ENCODE measurements at places on chromosomes 4 and X.
A peak's percentile ranks its signal among the peaks of the same experiment; 100 is the strongest.

DNA sequence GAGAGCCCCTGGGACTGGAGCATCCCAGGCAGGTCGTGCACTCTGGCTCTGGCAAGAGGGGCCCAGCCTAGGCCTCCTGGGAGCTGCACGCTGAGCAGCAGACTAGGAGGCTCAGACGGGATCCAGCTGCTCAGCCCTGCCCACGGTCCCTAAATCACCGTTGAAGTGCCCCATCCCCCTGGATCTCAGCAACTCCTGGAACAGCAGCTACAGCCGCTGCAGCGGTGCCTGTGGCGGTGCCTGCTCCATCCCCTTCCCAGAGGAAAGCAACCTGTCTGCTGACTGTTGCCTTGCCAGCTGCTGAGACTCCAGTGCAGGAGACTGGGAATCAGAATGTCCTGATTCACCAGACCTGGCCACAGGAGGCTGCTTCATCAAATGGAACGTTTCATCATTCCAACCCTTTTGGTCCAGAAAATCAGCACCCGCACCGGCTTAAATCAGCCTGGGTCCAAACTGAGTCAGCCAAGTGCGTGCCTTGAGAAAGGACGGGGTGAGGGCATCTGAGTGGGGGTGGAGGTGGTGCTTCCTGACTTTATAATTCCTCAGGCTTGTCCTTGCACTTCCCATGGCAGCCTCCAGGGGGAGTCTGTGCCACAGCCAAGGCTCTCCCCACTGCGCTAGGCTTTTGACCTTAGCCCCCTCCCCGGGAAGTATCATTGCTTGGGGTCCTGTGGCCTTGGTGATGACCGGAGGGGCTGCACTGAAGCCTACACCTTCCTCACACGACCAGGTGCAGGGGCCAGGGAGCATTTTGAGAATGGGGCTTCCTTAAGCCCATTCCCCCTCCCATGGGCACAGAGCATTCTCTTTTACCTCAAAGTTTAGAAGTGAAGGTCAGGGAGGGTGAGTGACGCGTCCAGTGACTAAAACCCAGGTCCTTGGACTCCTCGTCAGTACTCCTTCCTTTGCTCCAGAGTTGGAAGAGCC is 6.5 kb downstream of the ZNF185 start:
- DNase-seq: peak; percentile 42

DNA sequence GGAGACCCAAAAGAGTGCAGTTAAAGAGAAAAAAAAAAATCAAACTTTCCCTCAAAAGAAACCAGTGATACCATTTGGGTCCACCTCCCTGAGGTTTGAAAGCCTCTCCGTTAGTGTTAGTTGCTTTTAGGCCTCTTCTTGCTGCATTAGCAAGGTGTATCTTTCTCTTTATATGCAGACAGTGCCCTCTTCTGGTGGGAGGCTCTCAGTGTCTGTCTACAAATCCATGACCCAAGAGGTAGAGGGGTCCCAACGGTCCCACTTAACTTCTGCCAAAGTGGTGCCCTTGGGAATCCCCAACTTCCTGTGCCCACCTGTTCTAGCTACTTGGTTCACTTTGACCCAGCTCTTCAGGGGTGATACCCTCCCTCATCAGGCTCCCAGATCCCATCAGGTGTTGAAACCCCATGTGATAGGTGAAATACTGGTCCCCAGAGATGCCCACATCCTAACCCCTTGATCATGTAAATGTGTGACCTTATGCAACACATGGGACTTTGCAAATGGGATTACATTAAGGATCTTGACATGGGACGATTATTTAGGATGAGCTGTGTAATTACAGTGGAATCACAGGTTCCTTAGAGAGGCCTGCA is 63.7 kb upstream of the CD99 start:
- DNase-seq: no peak

- DNase-seq: no peak
Observed at GRCh38 chr4:2792711-2793585, at the start of gene SH3BP2. Gene SH3BP2, plus strand, starts transcription at chr4:2793085. Its CDS starts 27,533 bp downstream, at chr4:2820618.

- no peak for DNase-seq
Observed at GRCh38 chrX:118823263-118824172, at the start of gene ZCCHC12. Gene ZCCHC12, plus strand, starts transcription at chrX:118823824. Its CDS starts 1,421 bp downstream, at chrX:118825245.

GRCh38 chr4:107131295-107131694 is 95.2 kb upstream of the DKK2 start:
- peak; percentile 47 for DNase-seq

DNA sequence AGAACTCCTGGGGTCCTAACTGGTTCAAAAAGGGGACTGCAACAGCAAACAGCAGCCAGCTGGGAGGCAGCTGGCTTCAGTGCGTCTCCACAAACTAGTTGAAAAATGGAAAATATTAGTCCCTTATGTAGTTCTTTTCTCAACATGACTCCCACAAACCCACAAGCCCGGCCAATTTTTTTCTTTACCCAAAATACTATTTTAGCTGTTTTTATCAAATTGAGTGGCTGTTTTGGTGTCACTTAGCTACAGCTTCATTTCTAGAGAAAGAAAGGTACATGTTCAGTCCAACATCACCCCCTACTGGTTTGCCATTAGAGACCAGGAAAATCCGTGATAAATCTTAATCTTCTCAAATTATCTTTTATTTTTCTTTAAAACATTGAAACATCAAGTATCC is 97.2 kb downstream of the GUCY2F start:
- peak; percentile 9 for DNase-seq

DNA sequence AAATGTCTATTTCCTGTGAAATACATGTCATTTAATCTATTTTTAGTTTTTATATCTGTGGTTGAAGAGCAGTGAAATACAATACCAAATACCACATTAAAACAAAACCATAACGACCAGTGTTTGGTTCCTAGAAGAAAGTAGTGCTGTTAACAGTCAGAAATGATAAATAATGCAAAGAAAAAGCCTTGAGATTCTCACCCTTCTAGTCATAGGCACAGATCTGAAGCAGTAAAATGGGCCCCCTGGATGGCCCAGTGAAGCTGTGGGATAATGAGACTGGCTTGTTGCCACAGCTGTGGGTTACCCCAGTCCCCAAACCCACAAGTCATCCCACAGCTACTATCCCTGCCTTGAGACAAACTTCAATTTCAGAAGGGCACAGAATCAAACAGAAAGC is 137.3 kb upstream of the RPL34 start:
- no peak for DNase-seq

Measured in dermis microvascular lymphatic vessel endothelial cell (primary cell).